ENCODE measurements at places on chromosomes 7 and 10.

- peak; percentile 55 for DNase-seq
Measured at GRCh38 chr10:59830601-59831259, 75.6 kb downstream of the CCDC6 start.

GRCh38 chr10:73964743-73965142 is 33.2 kb upstream of the VCL start:
- DNase-seq = peak; percentile 36

- no peak for DNase-seq
Measured at GRCh38 chr7:8178353-8178752, 83.6 kb downstream of the ICA1 start.

DNA sequence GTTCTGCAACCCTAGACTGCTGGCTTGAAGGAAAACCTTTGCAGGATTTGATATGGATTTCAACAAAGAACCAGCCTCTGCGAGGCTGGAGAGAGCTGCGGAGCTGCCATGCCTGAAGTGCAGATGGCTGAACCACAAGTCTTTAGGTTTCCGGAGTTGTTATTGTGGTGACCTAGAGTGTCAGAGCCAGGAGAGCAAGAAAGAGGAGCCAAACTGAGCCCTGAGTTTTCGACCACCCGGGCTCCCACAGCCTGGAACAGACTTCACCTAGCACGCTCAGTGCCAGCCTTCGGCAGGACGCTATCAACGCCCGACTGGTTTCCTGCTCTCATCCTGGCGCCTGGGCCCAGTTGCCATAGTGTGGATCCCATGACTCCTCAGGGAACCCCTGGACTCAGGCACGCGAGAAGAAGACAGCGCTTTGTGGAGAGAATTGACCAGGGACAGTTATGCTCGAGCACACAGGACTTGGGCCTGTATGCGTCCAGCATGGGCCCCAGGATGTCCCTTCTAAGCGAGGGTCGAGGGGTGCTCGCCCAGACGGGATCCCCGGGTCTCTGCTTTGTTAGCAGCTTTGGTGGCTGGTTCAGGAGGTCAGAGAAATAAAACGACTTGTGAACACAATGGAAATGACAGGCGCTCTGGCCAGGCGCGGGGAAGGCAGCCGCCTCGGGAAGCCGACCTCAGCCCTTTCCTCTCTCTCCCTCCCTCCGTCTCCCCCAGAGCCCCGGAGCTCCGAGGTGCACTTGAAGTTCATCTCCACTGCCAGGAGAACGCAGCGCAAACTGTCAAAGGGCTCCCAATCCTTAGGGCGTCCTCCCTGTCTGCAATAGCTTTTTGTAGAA is 1.8 kb upstream of the GAD2 start:
- DNase-seq = no peak

- no peak for DNase-seq
Measured at GRCh38 chr10:9922126-9922870, 1095.4 kb upstream of the CELF2 start.

DNA sequence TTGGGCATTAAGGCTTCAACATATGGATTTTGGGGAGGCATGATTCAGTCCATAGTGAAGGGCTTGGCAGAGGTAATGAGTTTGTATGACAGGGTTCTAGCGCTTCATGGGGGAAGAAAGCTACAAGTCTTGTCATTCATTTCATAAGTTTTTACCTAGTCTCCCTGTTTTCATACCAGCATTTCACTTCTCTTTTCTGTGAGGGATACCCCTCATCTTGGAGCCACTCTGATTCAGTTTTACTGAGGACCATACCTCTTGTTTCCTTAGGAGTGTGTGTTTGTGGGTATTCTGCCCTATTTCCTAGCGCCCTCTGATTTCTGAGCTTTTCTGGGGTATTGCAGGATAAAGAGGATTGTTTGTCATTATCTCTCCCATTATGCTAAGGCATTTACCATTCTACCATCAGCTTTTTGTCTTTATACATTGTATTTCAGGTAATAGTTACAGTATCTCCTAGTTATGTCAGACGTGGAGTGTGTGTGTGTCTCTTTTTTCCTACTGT is 6.8 kb downstream of the RSBN1L start:
- DNase-seq = no peak

DNA sequence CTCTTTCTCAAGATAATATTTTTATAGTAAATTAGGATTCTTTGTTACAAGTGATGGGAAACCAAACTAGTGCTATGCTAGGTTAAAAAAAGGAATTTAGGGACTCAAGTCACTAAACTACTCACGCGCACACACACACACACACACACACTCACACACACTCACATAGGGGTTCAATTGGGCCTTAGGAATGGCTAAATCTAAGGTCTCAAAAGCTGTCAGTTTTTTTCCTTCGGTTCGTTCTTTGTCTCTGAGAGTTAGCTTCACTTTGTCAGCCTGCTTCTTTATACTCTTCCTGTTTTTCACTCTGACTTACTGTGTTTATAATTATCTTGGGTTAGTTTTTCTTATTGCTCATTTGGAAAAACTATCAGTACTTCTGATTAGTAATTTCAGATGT is 138.9 kb downstream of the ADK start:
- DNase-seq = no peak

DNA sequence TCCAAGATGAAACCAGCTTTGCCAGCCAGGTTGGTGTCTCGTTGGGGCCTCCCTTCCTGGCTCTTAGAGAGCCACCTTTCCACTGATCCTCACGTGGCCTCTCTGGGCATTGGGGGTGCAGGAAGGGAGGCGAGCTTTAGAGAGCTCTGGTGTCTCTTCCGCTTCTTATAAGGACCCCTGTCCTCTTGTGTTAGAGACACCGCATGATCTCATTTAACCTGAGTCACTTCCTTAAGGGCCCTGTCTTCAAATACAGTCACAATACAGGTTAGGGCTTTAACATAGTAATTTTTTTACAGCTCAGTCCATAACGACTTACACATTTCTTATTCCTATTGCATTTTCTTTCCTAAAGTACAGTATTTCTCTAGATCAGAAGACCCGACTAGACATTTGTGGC is 535.8 kb downstream of the SDK1 start:
- DNase-seq = no peak

GRCh38 chr10:116371737-116372136 is 47.5 kb downstream of the CCDC172 start:
- peak; percentile 24 for DNase-seq

GRCh38 chr10:5656737-5657579 is 9.4 kb downstream of the ASB13 start:
- DNase-seq = no peak

GRCh38 chr7:68958571-68958970 is 639.7 kb upstream of the AUTS2 start:
- DNase-seq = no peak

- no peak for DNase-seq
Measured at GRCh38 chr10:103224133-103224532, 21.6 kb upstream of the RPEL1 start.

DNA sequence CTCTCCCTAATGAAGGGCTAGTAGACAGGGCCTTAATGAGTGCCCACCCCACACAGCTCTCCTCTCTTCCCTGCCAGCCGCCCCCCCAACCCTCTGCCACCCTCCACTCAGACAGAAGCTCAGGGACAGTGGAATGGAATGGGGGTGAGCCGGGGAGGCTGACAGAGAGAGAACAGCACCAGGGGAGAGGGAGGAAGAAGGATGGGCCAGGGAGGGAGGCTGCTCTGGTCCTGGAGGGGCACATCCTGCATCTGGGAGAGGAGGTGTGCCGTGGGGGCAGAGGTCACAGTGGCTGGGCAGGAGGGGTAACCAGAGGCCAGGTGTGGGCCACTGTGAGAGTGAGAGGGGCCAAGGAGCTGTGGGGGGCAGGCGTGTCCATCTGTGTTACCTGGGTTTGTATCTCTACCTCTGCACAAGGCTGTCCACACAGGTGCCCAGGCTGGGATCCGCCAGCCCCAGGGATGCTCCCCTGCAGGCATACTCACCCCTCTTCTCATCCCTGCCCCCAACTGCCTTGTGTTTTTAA is 2.4 kb downstream of the NYAP1 start:
- no peak for DNase-seq

DNA sequence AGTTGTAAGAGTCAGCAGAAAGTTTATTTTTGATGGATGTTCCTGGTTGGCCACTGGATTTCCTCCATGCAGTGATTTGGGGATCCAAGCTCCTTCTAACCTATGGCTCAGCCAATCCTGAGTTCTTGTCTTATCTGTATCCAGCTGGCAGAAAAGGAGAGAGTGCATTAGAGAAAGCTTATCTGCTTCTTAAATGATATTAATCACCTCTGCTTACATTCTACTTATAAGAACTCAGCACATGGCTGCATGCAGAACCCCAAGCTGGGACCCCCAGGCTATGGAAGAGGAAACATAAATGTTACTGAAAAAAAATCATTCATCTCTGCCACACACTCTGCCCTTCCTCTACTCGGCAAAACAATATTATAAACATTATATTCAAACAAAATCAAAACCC is 739.8 kb upstream of the AUTS2 start:
- no peak for DNase-seq

DNA sequence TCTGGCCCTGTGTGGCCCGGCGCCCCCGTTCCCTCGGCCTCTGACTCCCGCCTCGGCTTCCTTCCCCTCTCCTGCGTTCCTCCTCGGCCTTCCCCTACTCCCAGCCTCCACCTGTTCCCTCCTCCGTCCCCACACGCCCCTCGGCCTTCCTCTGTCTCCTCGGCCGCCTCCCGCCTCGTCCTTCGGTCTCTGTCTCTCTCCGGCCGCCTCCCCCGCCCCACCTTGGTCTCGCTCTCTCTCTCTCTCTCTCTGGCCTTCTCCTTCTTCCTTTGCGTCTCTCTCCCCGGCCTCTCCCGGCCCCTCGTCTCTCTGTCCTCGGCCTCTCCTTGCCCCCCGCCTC is 588 bp downstream of the GET4 start:
- DNase-seq = no peak

GRCh38 chr10:133313192-133313591 is 4.5 kb downstream of the ZNF511 start:
- DNase-seq = no peak

GRCh38 chr7:610531-611280 is 91.1 kb upstream of the PDGFA start:
- DNase-seq = no peak

DNA sequence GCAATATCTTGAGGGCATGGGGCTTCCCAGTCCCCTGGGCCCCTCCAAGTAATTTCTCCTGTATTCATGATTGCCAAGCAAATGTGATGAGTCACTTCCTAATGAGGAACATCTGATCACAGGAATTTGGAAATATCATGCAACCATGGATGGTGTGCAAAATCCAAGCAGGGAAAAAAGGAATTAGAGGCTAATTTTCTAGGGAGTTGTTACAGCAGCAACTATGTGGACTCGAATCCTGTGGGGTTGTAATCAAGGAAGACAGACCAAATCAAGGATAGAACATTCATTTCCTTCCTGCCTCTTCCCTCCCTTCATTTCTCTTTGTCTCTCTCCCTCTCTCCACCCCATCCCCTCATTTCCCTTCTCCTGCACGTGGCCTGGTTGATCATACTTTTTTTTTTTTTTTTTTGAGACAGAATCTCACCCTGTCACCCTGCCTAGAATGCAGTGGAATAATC is 23.9 kb upstream of the AGFG2 start:
- DNase-seq = peak; percentile 93

DNA sequence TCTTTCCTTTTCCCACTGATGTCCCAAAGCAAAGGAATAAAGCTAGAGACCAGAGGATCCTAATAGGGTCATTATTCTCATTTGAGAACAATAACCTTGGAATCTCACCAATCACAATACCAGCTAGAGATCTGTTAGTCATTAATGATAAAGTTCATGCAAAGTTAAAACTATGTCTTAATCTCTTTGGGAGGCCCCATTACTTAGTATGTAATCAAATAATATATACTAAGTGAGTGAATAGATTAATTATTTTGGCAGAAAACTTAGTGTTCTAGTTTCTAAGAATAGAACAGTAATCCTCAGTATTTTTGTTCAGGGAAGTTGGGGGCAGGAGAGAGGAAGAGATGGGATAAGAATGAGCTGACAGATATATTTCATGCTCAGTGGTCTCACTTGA is 227.2 kb downstream of the MTERF1 start:
- peak; percentile 18 for DNase-seq

DNA sequence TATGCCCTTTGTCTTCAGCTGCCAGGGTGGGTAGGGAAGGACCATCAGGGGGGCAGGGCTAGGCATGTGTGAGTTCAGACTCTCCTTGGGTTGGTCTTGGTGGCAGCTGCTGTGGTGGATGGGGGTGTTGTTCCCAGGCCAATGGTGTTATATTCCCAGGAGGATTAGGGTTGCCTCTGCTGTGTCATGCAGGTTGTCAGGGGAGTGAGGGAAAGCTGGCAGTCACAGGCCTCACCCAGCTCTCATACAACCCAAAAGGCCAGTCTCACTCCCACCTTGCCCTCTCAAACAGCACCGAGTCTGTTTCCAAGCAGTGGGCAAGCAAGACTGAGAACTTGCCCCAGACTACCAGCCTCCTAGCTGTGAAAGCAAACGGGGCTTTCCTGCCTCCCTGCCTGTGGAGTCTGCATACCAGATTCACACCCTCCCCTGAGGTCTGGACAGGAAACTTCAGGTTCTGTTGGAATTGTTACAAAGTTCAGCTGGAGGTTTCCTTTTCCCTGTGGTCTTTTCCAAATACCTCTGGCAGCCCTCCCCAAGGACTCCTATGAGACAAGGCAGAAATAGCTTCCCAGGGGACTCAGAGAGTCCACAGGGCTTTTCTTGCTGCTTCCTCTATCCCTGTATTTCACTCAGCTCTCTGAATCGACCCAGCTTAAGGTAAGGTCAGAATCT is 1.4 kb downstream of the HYAL4 start:
- no peak for DNase-seq

DNA sequence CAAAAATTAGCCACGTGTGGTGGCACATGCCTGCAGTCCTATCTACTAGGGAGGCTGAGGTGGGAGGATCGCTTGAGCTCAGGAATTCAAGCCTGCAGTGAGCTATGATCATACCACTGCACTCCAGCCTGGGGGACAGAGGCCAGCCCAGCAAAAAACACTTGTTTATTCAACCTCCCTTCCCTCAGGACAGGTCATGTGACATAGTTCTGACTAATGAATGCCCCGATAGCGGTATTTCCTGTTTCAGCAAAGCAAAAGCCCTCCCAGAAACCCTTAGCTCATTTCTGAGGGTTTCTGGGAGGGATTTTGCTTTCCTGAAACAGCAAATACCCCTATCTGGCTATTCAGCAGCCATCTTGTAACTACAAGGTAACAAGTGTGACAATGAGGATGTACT is 157.1 kb downstream of the GATA3 start:
- no peak for DNase-seq

DNA sequence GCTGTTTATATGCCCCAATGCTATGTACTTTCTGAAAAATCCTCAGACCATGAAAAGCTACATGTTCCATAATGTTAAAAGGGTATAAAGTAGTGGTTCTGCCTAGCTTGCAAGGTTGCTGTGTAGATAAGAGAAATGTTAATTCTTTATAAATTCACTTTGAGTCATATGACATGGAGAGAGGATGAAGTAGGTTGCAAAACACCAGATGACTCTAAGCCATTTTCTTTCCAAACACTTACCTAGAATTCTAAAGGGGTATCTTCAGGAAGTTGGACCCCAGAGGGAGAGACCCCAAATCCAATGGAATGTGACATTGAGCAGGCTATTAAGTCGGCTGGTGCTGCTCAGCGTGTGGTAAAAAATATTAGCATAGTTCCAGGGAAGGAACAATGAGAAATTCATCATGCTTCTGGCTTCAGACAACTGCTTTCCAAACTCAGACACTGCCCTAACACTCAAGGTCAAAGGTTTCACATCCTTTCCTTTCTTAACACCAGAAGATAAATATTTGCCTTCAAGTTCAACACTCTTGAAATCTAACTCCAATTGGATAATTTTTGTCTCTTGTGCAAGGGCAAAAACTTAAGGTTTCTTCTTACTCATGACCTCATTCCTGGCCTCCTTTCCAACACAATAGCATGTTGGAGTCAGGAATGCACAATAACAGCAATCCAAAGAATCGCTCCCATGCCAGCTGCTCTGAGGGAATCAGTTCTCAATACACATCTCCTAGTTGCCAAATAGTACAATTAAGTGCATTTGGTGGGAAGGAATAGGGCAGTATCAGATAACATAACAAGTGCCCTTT is 100.7 kb upstream of the AFAP1L2 start:
- peak; percentile 74 for DNase-seq

Measured in fibroblast of upper back skin (primary cell).